ENCODE measurements at places on chromosomes 5 and 9.

DNA sequence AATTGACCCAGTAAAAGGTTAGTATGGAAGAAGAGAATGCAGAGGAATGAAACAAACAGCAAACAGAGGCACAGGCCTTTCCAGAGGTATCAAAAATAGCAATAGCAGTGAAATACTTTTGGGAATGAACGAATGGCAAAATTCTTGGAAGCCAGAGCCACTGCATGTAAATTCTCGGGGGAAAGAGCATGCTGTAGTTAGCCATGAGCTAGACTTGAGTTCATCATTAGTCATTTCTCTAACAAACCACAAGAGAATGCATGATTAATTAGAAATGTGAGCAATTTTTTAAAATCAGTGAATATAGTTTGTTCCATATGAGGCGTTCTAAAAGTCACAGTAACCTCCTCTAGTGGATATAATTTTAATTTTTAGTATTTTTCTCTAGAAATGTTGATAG, 170.3 kb upstream of the PRR16 start:
- no peak for DNase-seq

DNA sequence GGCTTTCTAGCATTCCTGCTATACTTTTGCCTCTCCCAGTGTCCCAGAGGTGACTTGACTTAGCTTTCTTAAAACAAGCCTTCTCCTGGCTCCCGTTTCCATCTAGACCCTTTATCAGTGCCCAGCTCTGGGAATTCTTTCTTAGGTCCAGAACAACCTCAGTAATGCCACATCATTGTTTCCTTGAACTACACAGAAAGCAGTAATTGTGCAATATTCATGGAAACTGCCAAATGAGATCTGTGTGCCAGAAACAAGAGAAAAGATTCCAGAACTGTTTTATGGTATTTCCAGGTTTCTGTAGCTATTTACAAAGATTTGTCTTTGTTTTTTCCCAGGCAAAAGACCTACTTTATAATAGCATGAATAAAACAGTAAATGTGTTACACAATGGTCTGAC, 391.3 kb downstream of the SLCO4C1 start:
- peak; percentile 7 for DNase-seq

DNA sequence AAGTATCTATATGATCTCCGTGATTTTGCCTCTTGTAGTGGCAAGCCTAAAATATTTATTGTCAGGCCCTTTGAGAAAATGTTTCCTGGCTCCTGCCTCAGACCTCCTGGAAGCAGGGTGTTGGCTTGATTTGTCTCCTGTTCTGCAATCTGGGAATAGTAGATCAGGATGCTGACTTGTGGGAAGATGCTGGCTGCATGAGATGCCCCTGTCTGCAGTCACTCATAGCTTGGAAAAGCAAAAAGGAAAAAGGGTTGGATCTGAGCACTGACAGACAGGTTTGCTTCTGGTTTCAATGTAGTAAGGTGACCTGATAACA, 16.7 kb downstream of the TJP2 start:
- DNase-seq, result no peak

GRCh38 chr5:120388016-120388781, 75.9 kb upstream of the PRR16 start:
- DNase-seq, result peak; percentile 3

DNA sequence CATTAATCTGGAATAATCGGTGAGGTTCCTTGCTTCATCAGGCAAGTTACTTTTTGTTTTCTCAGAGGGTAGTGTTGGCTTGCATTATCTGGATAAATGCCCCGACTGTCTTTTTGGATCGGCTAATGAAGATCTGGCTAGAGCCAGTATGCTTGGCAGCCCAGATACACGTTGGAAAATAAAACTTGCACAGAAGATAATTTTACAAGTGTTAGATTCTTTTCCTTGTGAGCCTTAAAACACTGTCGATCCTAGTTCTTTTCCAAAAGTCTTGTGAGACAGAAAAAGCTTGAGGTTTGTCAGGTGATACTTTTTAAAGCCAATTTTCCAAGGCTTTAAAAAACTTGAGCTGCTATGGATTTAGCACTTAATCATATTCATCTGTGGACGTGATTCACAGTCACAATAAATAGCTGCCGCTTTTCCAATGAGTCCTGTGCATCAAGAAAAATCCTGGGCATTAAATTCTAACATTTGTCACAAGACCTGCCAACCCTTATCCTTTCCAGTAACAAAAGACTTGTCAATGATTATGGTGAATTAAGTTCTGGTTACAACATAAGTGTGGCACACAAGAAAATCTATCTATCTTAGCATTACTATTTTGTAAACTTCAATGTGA, 68.5 kb downstream of the PRLR start:
- DNase-seq, result no peak

GRCh38 chr5:58452566-58453258, 7.2 kb downstream of the PLK2 start:
- DNase-seq, result no peak

- DNase-seq, result no peak
Measured at GRCh38 chr5:37835380-37835973, 4.4 kb downstream of the GDNF start.

DNA sequence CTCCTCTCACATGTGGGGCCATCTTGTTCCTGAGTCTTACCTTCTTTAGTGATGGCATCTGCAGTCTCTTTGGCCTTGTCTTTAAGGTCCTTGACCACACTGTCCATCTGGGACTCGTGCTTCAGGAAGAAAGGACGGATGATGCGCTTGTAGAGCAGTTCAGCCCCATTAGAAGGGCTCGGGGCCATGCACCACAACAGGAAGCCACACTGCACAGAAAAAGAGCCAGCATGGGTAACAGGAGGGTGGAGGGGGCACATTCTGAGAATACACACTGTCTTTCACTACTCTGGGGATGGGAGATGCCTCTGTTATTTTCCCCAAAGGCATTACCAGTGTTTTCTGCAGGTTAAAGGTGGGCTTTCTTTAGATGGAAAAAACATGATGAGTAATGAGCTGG, 25.9 kb downstream of the SRP19 start:
- DNase-seq, result no peak

DNA sequence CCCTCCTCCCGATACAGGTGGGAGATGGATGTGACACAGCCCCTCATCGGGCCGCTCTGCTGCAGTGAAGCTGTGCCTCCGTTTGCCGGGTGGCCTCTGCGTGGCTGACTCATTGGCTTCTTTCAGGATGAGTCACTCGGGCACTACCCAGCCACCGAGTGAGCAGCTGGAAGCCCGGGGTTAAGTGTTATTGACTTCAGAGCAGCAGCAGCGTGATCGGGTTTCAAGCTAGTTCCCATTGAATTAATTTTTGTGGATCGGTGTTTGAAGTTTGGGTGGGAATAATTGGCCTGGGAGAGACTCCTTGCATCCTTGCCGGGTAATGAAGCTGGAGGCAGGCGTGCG, 266.4 kb upstream of the IRX4 start:
- no peak for DNase-seq

- DNase-seq, result no peak
Measured at GRCh38 chr9:81266674-81267073, 422.7 kb downstream of the TLE1 start.

DNA sequence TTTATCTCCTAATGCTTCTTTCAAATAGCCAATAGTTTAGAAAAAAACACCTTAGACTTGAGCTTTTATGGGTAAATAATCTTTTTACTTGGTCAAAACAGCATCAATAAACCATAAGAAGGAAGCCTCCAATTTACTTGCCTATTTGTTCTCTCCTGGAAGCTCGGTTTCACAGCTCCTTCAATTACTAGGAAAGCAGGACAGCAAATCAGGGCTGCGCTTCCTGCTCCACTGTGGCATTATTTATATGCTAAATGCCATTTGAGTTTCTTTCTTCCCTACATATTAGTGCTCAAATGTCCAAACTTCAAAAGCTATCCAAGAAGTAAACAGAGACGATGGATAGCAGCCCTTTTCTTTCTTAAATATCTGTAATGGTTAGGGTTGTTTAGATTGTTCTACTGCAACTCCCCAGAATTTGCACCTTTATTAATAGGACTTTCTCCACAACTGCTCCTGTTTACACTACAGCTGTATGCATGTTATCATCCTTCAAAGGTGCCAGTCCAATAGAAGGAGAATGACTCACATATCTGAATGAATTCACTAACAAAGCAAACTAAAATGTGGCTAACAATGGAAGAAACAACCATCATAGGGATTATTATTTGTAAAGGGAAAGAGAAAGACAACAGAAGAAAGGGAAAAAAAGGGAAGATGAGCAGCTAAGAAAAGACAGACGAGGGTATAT, 58.7 kb downstream of the MED27 start:
- no peak for DNase-seq

DNA sequence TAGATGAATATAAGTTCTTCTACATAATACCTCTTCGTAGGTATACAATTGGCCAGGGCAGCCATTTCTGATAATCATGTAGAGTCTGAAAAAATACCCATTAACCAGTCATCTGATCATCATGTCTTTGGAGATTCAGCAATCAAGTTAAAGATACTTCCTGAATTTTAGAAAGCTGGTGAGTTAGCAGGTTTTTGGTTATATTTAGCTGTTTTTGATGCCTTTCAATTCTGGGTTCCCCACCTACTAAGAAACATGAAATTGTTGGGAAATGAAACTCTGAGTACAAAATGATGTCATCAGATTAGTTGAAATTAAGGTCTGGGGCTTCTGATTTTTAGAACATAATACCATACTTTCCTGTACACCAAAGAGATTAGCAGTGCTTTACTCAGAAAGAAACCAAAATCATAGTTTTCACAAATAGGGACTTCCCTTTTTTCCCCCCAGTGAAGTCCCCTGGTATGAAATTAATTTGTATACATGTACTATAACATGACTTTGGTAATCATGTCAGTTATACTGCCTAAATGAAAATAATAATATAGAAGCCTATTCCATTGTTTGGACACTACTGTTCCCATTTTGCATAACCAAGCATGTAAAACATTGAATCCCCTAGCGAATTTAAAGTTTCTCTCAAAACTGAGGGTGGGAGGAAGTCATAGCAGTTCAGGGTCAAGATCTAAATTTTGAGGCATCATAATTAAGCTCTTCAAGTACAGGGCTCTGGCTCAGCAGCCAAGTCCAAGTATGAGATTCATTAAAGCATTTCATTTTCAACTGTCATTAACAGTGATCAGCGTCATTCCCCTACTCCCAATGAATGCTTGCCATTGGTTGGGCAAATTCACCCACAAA, 17.9 kb downstream of the PRLR start:
- peak; percentile 6 for DNase-seq

- DNase-seq, result no peak
Measured at GRCh38 chr9:95139126-95139525, 178.4 kb downstream of the FANCC start.

GRCh38 chr5:66538126-66538525, 58.1 kb upstream of the MAST4 start:
- DNase-seq, result no peak

DNA sequence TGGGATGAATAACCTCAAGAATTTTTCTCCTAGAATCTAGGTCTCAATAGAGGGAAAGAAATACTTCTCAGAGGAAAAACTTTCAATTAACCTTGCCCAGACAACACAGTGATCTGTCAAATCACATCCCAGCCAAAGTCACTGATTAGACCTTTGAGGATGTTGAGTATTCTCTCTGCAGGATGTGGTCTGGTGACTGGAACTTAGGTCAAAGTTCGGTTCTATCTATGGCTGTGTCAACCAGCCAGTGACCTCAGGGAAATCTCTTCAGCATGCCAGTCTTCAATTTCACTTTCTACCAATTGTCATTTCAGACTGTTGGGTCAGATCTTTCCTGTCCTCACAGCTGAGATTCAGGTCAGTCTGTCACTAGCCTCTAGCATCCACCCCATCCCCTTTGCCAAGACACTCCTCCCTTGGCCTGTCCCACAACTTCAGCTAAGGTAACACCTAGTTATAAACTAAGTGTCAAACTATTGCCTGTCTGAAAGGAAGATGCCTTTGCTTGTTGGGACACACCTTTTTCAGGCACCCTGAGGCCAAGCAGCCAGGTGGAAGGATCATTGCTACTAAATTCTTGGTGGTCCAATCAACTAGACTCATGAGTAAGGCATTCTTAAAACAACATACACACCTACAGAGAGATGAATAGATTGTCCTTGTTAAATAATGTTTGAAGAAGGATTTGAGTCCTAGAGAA, 156.3 kb upstream of the FST start:
- DNase-seq, result no peak

- no peak for DNase-seq
Measured at GRCh38 chr5:132746954-132747615, at the start of gene CCNI2. CCNI2 (plus strand) TSS chr5:132747426; CDS start chr5:132747496, 70 bp downstream.

- peak; percentile 82 for DNase-seq
Measured at GRCh38 chr5:72314571-72315172, 5.4 kb downstream of the MRPS27 start.

- DNase-seq, result no peak
Measured at GRCh38 chr9:19732441-19732951, 56.3 kb downstream of the SLC24A2 start.

Measured in OCI-M1 (cell line).